A549 treated with RU486 at 1 μM for 4 hours (cell line): ENCODE measurements at places on chromosomes 7 and 10. TPM values are rescaled to one million over a fixed set of nuclear protein-coding genes. Genes with fewer than 3 reads are reported as not detected.

Gene POU6F2
- not detected in 5 replicates for total RNA-seq

Gene WEE2
- not detected in 5 replicates for total RNA-seq

Gene ITPRID1
- not detected in 5 replicates for total RNA-seq

Gene BTBD16
- total RNA-seq: 0.32 to 0.80 TPM (median 0.49 TPM) in 5 replicates

Gene OR2A1
- total RNA-seq: not detected in 5 replicates

Gene ASB10
- not detected in 5 replicates for total RNA-seq

Gene ZNF518A
- 3.0 to 8.1 TPM (median 7.2 TPM) in 5 replicates for total RNA-seq

Gene SHTN1
- total RNA-seq: 19.5 to 29.2 TPM (median 26.1 TPM) in 5 replicates

Gene OIT3
- 0.06 to 0.08 TPM in 2 of 5 replicates, not detected in the others for total RNA-seq

Gene BAIAP2L1
- total RNA-seq: 55.5 to 57.5 TPM (median 56.3 TPM) in 5 replicates

Gene AKR1D1
- total RNA-seq: not detected in 5 replicates

Gene GRID2IP
- 0.03 TPM in 1 of 5 replicates, not detected in the others for total RNA-seq

Gene UNC5B
- 0.48 to 0.83 TPM (median 0.76 TPM) in 5 replicates for total RNA-seq

Gene TMEM140
- 1.1 to 2.0 TPM (median 1.4 TPM) in 5 replicates for total RNA-seq

Gene TMEM270
- 0.20 to 0.54 TPM in 2 of 5 replicates, not detected in the others for total RNA-seq

Gene SPDYE1
- total RNA-seq: not detected in 5 replicates

Gene CYTH3
- total RNA-seq: 19.3 to 23.4 TPM (median 21.0 TPM) in 5 replicates

Gene NPC1L1
- 0.05 to 0.14 TPM (median 0.06 TPM) in 5 replicates for total RNA-seq

Gene NRG3
- total RNA-seq: not detected in 5 replicates

Gene FAM25C
- 2.4 to 3.8 TPM (median 2.5 TPM) in 3 of 5 replicates, not detected in the others for total RNA-seq

Gene VAX1
- 1.2 to 1.7 TPM (median 1.4 TPM) in 5 replicates for total RNA-seq
